ENCODE measurements at places on chromosomes 16 and 17.
A peak's percentile ranks its signal among the peaks of the same experiment; 100 is the strongest.

GRCh38 chr16:47506800-47507199 is 45.7 kb downstream of the PHKB start:
- DNase-seq: no peak

GRCh38 chr17:39631403-39631802 is 4.7 kb downstream of the PPP1R1B start:
- DNase-seq: no peak

- no peak for DNase-seq
These were observed 38.9 kb upstream of the ATP2A3 start for GRCh38 chr17:4003131-4003500.

- no peak for DNase-seq
These were observed 72.4 kb downstream of the MRM1 start for GRCh38 chr17:36673637-36674277.

- DNase-seq: no peak
These were observed 195.1 kb downstream of the CCDC182 start for GRCh38 chr17:57550016-57550415.

DNA sequence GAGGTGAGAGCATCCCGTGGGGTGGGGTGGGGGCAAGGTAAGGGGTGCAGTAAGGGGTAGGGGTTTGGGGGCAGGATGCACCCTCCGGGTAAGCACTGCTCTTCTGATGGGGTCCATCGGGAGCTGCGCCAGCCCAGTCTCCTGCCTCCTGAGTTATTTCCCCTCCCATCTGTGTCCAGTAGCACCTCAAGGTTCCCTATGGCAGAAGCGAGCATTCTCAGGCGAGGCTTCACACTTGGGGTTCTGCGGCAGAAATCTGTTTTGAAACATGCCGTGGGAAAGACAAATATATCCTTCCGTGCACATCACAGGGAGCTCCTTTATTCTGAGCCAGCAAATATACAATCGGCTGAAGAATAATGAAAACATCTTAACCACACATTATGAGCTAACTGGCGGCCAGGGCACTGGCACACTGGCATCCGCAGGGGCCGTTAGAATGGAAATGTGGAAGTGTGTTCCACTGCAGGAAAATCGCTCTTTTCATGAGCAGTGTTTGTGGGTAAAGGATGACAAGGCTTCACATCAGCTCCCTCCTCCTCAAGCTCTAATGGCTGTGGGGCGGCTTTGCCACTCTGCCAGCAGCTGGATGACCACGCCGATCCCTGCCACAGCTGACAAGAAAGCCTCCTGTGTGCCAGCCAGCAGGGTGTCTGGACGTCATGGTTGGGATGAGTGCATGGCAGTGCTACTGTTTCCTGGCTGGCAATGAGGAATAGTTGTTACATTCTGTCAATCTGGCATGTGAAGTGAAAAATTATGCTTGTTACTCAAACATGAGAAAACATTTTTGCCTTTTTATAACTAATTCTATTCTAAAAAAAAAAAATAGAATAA is 20.0 kb downstream of the MTHFSD start:
- peak; percentile 32 for DNase-seq

DNA sequence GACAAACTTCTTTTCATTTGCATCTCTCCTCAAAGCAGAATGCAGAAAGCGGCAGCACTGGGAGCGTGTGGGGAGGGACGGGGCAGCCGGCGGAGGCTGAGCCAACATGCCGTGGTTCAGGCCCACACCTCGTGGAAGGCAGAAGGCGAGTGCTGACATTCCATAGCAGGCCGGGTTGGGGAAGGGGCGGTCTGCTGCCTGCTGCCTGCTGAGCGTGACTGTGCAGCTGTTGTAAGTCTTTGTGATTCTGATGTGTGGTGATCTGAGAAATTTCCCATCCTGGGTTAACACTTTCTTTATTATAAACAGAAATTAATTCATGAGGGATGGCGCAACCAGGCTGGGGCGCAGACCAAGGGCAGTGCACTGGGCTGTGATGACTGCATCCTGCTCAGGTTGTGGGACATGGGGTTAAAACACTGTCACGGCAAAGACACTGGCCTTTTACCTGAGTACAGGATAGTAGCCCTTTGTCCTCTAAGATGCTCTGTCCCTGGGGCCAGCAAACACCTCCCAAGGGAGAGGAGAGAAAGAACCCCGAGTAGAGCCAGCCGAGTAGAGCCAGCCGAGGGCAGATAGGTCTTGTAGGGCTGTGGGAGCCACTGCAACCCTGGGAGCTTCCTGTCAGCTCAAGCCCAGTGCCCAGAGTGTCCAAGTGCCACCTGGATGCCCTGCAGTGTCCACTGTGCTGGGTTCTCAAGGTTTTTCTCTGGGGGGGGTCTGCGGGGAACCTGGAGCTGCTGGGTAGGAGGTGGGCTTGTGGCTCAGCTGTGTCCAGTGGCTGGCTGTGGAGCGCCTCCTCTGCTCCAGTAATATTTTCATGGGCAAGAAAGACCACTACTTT is 8.8 kb upstream of the DNASE1 start:
- DNase-seq: no peak

- DNase-seq: peak; percentile 53
These were observed 35.5 kb downstream of the DNAH17 start for GRCh38 chr17:78541488-78542206.

- DNase-seq: no peak
These were observed 136.7 kb upstream of the WSCD1 start for GRCh38 chr17:5933430-5933829.

DNA sequence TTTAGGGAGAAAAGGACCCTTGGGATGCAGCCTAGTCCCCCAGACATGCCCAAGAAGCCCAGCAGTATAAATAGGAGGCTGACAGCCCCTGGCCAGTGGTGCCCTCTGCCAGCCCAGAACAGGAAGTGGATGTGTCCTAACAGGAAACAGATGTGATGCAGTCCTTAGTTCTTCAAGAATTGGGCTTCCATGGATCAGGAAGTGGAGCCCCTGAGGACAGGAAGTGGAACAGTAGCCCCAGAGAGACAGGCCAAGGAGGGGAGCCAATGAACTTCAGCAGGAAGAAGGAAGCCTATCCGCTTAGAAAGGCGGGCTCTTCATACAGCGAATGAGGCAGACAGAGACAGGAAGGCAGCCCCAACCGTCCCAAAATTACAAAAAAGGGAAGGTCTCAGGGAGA is 7.2 kb downstream of the CTF1 start:
- DNase-seq: peak; percentile 65

DNA sequence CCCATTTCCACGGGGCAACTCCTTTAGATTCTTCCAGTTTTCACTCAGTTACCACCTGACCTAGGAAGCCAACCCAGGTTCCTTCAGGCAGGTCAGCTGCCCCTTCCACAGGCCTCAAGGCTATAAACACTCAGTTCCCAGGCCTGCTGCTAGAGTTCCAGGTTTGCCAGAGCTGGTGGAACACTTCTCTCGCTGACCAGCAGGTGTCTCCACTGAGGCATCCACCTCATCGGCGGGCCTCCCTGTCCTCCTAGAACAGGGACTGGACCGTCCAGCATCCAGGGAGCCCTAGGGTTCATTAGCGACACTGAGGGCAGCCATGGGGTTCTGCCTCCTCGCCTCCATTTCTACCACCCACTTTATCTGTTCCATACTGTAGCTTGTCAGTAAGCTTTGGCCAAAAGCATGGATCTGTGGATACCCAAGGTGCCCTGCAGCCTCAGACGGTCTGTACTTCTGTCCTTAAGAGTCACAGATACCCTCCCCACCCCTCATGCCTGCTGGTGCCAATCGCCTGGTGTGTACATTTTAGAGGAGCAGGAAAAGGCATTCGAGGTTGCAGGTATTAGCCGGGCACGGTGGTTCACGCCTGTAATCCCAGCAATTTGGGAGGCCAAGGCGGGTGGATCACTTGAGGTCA is 29.0 kb downstream of the PIMREG start:
- peak; percentile 71 for DNase-seq

GRCh38 chr17:79836972-79837887 is 2.0 kb downstream of the CBX4 start:
- DNase-seq: peak; percentile 88

- DNase-seq: no peak
These were observed 10.9 kb downstream of the ADGRG1 start for GRCh38 chr16:57639172-57639887.

GRCh38 chr17:4788807-4789700 is at the start of gene GLTPD2:
TSS of gene GLTPD2 (plus strand) at chr17:4788964. CDS start at chr17:4789012, 48 bp downstream.
- DNase-seq: no peak

- no peak for DNase-seq
These were observed 34.0 kb upstream of the PRKCA start for GRCh38 chr17:66268247-66268927.

GRCh38 chr16:14447783-14448182 is 182.3 kb downstream of the PARN start:
- DNase-seq: no peak

- no peak for DNase-seq
These were observed 44.2 kb downstream of the TRIM37 start for GRCh38 chr17:59062509-59062908.

DNA sequence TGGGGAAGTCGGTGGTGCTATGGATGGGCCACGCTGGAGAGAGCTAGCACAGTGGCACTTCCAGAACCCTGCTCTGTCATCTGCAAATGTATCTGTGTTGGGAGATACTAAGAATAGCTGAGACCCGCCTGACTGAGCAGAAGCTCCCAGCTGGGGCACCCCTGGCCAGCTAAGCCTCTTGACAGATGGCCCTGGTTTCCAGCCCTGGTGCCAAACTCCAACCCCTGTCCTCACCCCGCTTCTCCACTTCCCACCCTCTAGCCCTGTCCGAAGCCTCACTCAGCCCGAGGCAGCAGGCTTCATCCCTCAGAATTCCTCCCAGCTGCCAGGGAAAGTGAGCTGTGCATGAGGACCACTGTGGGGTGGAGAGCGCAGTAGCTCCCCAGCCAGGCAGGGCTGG is 124.4 kb downstream of the CCDC144A start:
- no peak for DNase-seq

- no peak for DNase-seq
These were observed 25.1 kb downstream of the KSR1 start for GRCh38 chr17:27481327-27481726.

DNA sequence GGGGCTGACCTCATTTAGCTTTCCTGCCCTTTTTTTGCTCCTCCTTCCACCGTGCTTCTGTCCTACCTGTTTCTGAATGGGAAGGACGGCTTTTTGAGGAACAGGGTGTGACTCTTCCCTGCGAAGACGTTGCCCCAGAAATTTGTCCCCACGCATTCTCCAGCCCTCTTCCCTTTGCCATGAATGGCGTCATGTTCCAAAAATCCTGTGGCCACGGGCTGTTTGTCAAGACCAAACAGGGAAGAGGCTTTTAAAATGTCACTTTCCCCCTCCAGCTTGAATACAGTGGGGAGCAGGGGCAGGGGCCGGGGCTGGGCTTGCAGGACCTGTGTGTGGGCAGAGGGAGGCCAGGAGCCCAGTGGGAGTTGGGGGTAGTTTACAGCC is 13.9 kb downstream of the MPRIP start:
- DNase-seq: no peak

DNA sequence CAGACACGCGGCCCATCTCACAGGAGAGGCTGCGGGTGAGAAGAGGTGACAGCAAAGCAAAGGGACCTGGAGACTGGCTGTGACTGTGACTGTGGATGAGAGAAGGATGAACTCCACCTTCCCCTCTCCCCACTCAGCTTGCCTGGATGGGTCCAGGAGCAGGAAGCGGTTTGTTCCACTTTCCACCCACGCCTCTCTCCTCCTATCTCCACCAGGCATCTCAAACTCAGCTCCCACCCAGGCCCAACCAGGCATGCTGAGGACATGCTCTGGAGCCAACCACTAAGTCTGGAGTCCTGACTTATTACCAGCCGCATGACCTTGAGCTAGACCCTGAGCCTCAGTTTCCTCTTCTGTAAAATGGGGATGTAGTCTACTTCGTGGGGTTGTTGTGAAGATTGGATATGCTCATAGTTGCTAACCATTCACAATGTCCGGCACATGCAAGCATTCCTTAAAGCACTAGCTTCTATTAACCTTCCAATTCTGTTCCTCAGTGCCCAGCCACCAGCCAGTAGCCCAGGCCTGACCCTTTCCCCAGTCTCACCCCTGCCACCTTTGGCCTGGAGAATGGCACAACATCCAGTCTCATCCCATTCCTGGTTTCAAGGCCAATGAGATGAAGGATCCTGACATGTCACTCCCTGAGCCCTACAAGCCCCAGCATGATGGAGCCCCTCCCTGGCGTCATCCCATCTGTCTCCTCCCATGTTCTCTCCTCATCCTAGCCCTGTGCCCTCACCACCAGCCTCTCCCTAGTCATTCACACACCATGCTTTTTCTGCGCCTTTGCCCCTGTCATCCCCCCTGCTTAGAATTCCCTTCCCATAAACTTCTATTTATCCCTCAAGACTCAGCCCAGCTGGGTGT is 2.3 kb downstream of the GAS2L2 start:
- DNase-seq: no peak
